ENCODE measurements at places on chromosomes 3 and 15.

GRCh38 chr15:48397841-48398240 lies 66.6 kb downstream of the DUT start:
- no peak for DNase-seq

DNA sequence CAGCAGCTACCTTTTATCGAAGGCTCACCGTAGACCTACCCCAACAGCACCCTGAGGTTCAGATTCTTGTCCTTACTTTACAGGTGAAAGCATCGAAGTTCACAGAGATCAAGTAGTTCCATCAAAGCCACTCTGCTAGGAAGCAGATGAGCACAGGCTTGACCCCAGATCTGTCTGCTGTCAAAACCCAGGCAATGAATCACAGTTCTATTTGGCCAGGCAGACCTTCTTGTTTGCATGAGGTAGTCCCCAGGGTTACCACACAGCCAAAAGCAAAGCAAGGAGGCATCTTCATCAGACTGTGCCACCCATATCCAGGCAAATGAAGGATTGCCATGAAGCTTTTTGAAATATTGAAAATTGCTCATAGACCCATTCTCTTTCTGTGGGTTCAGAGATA lies 33.0 kb downstream of the HES1 start:
- DNase-seq = no peak

- no peak for DNase-seq
Measured at GRCh38 chr15:57044970-57045369, 126.5 kb downstream of the TCF12 start.

- no peak for DNase-seq
Measured at GRCh38 chr3:146382386-146382785, 87.0 kb downstream of the PLSCR2 start.

DNA sequence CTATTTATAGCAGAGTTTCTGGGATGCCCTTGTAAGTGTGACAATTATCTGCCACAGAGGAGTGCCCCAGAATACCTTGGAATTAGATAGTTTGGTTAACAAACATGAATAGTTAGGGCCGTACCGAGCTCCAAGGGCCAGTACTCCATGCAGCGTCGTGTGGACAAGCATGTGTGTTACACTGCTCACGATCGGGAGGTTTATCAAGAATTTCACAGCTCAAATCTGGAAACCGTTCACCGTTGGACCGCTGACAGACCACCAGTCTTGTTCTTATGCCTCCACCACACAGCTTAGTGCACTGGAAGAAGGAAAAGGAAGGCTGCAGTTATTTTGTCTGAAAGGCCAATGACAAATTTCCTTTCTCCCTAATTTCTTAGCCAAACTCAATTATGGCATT lies 93.7 kb downstream of the ADAMTS9 start:
- DNase-seq = no peak

GRCh38 chr3:16485395-16485992 lies 28.0 kb downstream of the RFTN1 start:
- DNase-seq = no peak

DNA sequence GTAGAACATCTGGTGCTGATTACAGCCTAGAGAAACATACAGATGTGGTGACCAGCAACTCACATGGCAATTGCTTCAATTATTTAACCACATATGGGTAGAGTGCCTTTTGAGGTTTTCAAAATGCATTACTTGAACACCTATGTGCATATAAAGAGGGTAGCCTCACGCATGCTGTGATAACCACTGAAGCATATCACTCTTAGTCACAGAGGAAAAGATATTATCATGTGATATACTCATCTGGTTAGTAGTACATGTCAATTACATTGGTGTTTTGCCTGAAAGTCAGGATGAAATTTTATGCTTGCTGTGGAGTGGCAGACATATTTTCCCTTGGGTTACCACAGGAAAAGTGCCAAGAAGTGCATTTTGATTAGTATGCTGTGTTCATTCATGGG lies 459.3 kb upstream of the AGTR1 start:
- DNase-seq = no peak

- no peak for DNase-seq
Measured at GRCh38 chr3:57064572-57064971, 4.1 kb downstream of the SPATA12 start.

- no peak for DNase-seq
Measured at GRCh38 chr3:155643581-155644165, 101.2 kb downstream of the PLCH1 start.

DNA sequence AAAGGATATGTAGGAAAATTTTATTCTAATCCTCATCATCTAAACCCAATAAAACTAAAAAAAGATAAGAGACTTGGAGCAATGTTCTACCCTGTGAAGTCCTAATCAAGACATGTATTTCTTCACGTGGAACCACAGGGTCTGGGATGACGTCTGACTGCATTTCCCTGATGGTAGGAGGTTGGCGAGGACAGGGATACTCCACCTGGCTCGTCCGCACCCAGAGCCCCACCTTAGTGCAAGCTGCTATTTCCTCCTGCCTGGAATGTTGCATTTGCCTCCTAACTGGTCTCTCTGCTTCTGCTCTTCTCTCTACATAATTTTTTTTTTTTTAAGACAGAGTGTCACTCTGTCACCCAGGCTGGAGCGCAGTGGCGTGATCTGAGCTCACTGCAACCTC lies 57.7 kb upstream of the RASGRP1 start:
- no peak for DNase-seq

GRCh38 chr3:66956742-66957141 lies 41.4 kb upstream of the KBTBD8 start:
- DNase-seq = no peak

- no peak for DNase-seq
Measured at GRCh38 chr15:39411102-39411989, 169.5 kb upstream of the THBS1 start.

DNA sequence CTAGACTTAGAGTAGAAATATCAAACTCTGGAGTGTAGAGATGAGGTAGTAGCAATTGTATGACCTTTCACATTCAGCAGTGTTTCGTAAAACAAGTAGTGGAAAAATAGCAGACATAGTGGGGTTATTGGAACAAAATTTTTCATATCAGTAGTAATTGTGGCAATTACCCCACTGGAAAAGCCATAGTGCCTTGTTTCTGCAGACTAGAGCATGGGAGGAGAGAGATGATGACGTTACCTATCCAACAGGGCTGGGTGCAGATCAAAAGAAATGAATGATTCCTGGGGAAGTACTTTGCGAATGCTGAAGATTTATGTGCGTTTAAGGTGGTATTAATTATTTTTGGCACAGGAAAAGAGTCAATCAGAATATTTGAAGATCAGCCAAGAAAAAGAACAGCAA lies 147.0 kb upstream of the LRRFIP2 start:
- DNase-seq = no peak

DNA sequence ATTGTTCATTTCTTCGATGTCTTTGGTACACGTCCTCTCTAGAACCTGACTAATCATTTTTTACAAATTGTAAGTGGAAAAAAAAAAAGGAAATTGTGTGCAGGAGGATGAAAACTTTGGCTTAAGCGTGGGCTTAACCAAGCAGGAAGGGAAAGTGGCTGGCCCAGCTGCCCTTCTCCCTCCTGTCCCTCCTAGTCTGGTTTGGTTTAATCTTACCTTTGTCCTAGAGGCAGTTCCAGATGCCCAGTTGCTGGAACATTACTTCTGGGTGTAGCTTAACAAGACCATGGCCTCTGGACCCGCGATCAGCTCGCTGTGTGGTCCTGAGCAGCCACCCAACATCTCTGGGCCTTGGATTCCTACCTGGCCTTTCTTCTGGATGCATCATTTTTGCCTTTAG lies 15.4 kb downstream of the PAQR5 start:
- no peak for DNase-seq

DNA sequence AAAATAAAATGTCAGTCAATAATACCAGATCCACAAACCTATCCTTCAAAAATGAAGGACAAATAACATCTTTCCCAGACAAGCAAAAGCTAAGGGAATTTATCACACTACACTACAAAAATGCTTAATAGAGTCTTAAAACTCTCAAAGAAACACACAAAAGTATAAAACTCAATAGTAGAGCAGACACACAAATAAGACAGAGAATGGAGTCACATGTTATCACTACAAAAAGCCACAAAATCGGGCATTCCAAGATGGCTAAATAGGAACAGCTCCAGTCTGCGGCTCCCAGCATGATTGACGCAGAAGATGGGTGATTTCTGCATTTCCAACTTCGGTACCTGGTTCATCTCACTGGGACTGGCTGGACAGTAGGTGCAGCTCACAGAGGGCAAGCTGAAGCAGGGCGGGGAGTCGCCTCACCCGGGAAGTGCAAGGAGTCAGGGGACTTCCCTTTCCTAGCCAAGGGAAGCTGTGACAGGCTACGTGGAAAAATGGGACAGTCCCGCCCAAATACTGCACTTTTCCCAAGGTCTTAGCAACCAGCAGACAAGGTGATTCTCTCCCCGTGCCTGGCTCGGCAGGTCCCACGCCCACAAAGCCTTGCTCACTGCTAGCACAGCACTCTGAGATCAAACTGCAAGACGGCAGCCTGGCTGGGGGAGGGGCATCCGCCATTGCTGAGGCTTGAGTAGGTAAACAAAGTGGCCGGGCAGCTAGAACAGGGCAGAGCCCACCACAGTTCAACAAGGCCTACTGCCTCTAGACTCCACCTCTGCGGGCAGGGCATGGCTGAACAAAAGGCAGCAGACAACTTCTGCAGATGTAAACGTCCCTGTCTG lies 46.3 kb downstream of the SENP7 start:
- DNase-seq = no peak

DNA sequence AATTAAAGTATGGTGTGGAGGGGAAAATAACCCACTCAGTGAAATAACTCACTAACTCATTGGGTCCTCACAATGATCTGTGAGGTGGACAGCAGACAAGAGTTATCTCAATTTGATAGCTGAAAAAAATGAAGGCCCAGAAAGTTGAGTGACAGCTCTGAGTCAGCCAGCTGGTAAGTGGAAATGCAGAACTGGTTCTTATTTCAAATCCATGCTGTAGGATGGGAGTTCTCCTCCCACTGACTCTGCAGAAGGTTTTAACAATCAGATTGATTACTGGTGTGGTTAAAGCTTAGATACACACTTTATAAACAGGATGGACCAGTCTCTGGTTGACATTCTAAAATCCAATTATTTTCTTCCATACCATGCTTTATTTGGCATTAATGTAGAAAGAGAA lies 87.0 kb upstream of the LMOD3 start:
- DNase-seq = no peak

DNA sequence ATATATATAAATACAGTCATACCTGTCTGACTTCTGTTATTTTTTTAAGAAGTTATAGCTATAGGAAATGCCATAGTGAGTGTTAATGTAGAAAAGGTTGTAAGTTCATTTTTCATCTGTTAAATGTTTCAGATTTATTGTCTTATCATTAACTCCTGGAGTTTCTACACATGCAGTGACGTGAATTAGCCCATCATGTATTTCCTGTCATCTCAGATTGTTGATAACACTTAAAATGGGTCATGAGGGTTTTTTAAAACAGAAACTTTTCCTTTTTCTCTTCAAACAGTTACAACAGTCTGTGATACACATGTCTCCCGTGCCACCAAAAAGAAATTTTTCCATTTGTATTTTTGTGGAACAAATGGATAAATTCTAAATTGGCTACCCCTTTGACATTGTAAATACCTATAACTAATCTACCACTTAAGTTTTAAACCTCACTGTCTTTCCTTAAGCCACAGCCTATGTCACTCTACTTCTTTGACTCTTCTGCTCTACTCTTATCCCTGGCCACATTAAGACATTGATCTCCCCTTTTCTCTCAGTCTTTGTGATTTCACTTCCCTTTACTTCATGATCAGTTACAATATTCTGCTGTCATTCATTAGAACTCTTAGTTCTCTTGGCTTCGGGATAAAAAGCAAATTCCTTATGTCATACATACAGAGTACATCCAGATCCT lies 89.1 kb downstream of the NEO1 start:
- no peak for DNase-seq

DNA sequence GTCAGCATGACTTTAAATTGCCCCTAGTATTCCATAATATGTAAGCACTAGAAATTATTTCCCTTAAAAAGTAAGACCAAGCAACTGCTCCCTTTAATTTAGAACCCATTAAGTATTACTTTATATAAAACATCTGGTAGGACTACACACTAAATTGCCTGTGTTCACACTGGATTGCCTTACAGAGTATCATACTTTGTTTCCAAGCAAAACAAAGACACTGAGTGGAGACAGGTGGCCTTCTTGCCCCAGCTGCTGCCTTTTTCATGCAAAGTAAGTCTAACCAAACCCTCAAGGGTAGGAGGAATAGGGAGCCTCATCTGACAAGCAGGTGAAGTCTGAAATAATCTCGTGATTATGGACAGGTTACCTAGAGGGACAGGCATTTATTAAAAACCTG lies 87.3 kb downstream of the PEX5L start:
- no peak for DNase-seq

GRCh38 chr3:27208961-27209616 lies 160.1 kb downstream of the NEK10 start:
- DNase-seq = no peak

GRCh38 chr3:111610189-111610588 lies 15.0 kb upstream of the ZBED2 start:
- DNase-seq = no peak

DNA sequence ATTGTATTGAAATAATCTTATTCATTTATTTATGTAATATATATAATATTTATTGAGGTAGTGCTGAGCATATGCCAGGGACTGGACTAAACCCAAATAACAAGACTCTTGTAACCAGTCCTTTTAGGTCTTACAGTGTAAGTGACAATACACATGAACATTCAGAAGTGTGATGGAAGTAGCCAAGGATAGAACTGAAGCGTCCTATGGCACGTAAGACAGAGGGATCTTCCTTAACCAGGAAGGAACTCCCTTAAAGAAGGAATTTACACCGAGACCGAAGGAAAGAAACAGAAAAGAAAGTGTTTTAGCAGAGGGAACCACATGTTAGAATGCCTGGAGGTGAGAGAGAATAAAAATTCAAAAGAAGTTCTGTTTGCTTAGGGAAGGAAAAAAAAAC lies 23.6 kb upstream of the CLDN1 start:
- no peak for DNase-seq

- no peak for DNase-seq
Measured at GRCh38 chr3:139677388-139678155, at the start of gene NMNAT3. Gene NMNAT3, minus strand, starts transcription at chr3:139677972. Its CDS starts 50,248 bp downstream, at chr3:139627724.

DNA sequence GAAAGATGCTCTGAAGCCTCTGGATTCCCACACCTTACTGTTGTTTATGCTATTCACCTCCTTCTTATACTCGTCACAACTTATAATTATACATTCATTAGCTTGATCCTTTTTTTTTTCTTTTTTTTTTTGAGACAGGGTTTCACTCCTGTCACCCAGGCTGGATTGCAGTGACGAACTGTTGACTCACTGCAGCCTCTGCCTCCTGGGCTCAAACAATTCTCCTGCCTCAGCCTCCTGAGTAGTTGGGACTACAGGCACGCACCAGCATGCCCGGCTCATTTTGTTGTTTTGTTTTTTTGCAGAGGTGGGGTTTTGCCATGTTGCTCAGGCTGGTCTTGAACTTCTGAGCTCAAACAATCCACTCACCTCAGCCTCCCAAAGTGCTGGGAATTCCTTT lies 143.6 kb downstream of the PLCL2 start:
- DNase-seq = no peak

DNA sequence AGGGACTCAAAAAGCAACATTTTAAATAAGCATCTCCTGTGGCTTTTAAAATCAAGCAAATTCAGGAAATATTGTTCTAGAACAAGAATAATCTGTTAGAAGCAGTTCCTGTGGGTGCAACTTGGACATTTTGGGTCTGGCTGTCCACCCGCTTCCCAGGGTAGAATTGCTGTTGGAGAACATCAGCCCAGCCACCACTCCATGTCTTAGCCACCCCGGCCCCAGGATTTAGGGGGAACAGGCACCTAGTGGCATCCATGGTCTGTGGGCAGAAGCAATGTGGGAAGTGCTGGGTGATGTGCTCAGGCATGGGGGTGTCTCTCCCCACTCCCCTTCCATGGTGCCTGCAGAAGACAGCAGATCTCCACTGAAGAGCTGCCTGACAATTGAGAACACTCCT lies 162.6 kb downstream of the KLF13 start:
- DNase-seq = no peak
